ENCODE measurements at places on chromosomes 3 and 15.

DNA sequence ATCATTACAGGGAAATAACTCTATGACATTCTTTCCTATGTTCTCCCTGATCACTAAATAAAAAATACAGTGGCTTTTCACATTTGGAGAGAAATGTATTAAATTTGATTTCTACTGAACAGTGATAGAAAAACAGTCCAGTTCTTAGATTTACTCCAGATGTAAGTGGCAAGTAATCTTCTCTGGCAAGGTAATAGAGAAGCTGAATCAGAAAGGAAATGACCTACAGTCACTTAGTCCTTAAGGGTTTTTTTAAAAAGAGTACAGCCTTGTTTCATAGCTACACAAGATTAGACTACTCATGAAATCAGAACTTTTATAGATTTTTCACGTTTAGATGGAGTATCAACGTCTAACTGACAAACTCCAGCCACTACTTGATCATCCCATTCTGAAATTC is 236.9 kb downstream of the CADPS start:
- no peak for DNase-seq

DNA sequence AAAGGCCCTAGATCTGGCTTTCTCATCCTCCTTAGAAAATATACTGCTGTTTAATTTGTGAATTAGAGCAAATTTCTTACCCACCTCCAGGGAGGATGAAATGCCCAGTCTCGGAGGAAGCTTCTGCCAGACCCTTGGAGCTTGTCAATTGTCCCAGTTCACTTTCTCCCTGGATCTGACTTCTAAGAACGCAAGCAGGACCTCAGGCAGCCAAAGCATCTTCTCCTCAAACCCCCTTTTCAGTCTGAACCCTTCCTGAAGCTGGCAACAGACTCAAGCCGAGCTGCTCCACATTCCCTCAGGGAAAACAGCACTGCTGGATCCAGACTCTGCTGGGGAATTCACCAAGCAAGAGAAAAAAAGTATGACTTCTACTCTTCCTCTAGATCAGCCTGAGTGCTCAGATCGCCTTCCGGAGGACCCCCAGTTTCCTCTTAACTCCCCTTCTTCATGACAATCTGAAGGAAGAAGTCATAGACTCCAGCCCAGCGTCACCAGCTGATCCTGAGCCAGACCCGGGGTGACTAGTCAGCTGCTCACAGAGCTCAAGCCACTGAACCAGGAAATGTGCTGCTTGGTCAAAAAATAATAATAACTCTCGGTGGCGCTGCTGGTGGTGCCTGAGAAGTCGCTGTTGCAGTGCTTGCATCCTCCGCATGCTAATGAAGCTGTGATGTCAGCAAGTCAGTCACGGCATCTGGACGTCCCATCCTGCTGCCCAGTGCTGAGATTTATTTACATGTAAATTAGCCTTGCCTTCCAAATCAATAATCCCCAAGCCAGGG is at the start of gene PRICKLE2:
PRICKLE2 (minus strand) TSS at position 641 of the 785 bp plus-strand sequence. CDS start 26,539 bp downstream, outside the sequence.
- DNase-seq: peak; percentile 67

GRCh38 chr3:28867836-28868235 is 413.0 kb upstream of the RBMS3 start:
- DNase-seq: no peak

DNA sequence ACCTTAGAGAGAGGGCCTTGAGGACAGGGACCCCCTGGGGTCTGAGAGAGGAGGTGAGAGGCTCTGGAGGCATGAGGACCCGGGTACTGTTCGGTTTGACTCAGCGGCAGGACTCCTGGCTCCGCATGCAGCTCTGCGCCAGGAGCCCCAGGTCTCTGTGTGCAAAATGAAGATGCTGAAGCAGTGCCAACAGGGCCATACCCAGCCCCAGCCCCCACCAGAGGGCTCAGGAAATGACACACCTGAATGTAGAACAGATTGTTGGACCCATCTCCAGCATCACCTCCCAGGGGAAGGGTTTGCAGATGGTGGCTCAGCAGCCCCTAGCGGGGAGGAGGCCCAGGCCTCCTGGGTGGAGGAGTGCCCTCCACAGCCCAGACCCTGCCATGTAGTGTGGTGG is 30.2 kb downstream of the EPHB3 start:
- no peak for DNase-seq

- DNase-seq: no peak
Measured at GRCh38 chr3:14525685-14526631, 14.2 kb downstream of the GRIP2 start.

DNA sequence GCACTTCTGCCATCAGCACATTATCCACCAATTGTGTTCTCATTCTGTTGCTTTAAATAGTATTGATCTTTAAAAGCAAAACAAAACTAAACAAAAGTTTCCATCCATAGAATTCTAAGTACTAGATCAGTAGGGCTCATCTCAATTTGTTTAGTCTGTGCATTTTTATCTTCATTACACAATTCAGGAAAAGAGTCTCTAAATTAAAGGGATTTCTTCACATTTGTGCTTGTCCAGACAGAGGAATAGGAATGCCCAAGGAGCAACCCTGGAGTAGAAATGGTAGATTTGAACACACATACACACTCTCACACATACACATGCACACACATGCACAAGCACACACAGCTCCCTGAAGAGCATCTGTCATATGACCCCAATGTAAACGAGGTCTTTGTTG is 21.4 kb downstream of the LMCD1 start:
- DNase-seq: no peak

DNA sequence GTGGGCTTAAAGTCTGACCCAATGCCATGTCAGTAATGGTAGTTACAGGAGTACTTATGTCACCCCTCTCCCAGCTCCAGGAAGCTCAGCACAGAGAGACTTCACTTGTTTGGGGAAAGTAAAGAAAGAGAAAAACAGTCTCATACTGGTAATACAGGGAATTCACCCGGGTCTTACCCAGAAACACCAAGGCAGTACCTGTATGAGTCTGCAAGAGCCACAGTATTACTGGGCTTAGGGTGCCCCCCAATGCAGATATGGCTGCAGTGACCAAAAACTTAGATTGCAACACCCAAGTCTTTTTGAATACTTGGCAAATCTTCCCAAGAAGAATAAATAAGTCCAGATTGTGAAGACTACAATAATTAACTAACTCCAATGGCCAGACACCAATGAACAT is 622.1 kb downstream of the IGSF11 start:
- no peak for DNase-seq

GRCh38 chr15:39666677-39667076 is 85.8 kb downstream of the THBS1 start:
- peak; percentile 20 for DNase-seq

- no peak for DNase-seq
Measured at GRCh38 chr15:97750060-97750459, 210.4 kb upstream of the ARRDC4 start.

GRCh38 chr3:187939891-187940290 is 194.6 kb upstream of the BCL6 start:
- no peak for DNase-seq

- DNase-seq: no peak
Measured at GRCh38 chr15:101550124-101550523, 60.6 kb upstream of the PCSK6 start.

DNA sequence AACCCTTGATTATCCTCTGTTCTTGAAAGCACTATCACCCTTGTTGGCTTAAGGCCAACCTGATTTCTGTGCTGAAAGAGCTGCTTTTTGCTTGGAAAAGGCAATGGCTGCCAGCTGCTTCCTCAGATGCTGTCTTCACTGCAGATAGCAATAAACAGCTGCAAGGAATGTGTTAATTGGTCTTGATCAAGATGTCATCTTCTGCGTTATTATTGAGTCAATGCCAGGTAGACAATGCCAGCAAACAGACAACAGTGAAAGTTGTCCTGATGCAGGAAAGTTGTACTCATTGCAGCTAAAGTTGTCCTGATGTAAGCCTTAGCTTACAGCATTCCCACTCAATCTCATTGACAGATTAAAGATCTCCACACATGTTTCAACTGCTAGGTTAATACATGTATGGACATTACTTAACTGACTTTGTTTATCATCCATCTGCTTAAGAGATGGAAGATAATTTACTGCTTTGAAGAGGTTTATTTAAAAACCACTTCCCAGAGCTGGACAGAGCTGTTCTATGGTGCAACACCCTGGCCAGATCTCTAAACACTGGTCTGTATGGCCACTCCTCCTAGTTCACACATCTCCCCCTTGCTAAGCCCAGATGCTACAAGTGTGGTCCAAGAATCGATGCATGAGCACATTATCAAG is 251.0 kb upstream of the MCTP2 start:
- DNase-seq: no peak

GRCh38 chr15:98842973-98843285 is 164.7 kb downstream of the PGPEP1L start:
- no peak for DNase-seq

DNA sequence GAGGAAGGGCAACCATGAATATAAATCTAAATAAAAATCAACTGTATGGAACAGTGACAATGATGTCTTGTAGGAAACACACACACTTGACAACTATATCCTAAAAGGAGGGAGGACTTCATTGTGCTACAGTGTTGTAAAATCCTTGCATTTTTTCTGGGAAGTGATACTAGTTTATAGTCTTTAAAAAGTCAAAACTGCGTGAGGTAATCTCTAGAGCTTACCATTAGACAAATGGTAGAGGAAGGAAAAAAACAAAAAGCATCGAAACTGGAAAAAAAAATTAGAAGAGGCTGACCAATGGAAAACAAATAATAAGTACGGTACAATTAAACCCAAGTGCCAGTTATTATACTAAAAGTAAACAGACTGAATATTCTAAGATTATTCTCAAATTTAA is 38.7 kb downstream of the CHSY1 start:
- DNase-seq: no peak

- no peak for DNase-seq
Measured at GRCh38 chr3:34464646-34465045, 666.2 kb downstream of the PDCD6IP start.
